LHCN-M2 (cell line): ENCODE measurements at places on chromosomes 5 and 9.

DNA sequence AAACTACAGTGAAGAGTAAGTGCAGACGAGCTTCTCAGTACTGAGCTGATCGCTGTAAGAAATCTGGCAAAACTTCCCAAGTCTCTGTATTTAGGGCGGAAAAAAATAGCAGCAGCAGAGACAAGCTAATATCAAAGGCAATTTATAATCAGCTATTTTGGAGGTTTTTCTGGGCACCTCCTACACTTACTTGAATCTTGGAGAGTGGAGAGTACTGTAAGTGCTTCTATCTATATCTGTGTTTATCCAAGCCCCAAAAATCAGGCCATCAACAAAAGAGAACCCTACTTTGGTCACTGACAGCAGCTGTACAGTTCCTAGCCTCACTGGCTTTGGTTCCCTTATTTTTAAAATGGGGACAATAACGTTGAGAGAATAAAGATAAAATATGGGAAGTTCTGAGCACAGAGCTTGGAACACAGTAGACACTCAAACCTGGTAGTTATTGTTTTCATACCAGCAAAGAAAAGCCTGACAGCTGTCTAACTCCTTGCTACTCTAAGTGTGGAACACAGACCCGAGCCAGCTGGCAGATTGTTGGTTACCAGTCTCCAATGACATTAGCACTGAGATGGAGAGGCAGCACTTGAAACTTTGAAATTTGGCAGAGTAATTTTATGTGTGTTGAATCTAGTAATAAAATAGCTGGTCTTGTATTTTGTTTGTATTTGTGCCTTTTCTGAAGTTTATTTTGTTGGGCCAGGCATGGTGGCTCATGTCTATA, 96.0 kb upstream of the SLC28A3 start:
- no peak for DNase-seq

- peak; percentile 56 for DNase-seq
These were observed 24.2 kb upstream of the ZBTB34 start for GRCh38 chr9:126836216-126836615.

GRCh38 chr5:178392931-178393394, 160.4 kb upstream of the PHYKPL start:
- no peak for DNase-seq

DNA sequence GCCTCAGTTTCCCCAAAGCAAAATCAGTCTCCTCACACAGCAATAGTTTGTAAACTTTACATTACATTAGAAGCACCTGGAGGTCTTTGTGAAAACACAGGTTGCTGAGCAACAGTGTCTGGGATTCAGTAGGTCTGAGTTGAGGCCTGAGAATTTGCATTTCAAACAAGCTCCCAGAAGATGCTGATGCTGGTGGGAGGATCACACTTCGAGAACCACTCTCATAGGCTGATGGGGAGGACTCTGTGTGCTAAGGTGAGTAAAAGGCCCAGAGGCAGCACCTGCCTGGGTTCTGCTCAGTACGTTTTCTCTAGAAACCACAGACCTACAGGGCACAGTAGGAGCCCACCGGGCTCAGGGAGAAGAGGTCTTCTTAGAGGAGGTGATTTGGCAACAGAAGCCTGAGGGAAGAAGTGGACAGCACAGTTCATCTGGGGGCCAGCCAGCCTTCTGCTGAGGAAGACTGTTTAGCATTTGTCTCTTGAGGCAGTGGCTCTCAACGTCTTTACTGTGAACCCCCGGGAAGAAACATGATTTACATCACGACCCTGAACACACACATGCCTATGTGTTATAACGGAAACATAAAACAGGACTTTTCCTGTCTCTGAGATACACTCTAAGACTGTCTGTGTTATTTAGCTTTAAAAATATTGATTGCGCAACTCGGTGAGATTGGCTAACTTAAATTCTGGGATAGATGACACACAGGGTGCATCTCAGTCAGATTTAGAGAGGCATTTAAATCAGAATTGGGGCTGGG, 24.8 kb upstream of the DENND1A start:
- DNase-seq, result peak; percentile 23

DNA sequence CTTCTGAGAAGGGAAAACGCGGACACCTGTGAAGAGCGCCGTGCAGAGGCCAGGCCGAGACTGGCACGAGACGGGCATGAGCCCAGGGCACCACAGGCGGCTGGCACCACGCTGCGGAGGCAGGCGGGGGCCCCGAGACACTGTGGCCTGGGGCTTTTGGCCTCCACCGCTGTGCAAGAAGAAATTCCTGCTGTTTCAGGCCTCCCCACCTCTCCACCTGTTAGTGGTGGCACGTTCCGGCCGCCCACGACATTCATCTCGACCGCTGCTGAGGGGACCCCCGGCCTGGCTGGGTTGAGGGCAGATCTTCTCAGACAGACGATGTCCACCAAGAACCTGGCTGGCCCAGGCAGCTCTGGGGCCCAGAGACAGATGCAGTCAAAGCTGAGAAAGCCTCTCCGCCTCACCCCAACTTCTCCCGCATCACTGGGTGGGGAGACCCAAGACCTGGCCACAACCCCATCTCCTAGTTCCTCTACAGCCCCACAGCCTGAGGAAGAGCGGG, 11.5 kb downstream of the NACC2 start:
- DNase-seq, result no peak
